ENCODE measurements at places on chromosomes 12 and 14.

DNA sequence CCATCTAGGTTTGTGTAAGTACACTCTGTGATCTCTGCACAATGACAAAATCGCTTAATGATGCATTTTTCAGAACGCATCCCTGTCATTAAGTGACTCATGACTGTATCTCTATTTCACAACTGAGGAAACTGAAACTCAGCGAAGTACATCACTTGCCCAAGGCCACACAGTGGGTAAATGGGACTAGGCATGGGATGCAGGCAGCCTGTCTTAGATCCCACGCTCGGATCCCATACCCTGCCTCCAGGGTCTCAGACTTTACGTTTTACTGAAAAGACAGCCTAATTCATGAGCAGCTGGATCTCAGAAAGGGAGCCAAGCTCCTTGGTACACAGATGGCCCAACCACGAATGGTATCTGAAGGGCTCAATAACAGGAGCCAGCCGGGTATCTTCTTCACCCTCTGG lies 2.4 kb upstream of the MLEC start:
- DNase-seq = peak; percentile 19

DNA sequence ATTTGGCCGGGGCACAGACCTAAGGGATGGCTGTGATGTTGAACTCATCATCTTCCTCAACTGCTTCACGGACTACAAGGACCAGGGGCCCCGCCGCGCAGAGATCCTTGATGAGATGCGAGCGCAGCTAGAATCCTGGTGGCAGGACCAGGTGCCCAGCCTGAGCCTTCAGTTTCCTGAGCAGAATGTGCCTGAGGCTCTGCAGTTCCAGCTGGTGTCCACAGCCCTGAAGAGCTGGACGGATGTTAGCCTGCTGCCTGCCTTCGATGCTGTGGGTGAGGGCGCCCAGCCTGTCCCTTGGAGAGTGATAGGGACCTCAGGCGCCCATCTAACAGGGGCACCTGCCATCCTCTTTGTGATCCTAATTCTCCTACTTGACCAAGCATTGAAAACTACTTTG lies 12.4 kb downstream of the OAS3 start:
- no peak for DNase-seq

DNA sequence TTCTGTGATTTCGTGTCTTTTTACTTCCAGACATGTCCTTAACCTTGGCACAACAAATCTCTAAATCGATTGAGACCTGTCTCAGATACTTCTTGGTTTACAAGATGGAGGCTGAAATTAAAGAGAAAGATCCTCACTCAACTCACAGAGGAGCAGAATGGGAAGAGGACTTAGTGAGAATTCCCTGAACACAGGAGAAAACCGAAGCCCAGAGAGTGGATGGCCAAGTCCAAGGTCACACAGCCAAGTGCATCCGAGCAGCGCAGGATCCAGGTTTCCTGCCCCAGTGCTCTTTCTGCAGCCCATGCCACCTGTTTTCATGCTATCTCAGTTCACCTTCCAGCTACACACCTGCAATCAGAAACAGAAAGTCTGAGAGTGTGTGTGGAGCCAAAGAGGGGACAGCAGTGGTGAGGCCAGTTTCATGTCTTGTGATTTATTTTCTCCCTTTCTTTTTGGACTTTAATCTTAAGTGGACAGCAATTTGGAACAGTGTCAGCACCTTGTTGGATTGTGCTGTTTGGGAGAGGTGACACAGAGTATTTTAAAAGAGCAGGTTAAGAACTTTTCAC lies 22.9 kb upstream of the TCL1B start:
- DNase-seq = no peak

DNA sequence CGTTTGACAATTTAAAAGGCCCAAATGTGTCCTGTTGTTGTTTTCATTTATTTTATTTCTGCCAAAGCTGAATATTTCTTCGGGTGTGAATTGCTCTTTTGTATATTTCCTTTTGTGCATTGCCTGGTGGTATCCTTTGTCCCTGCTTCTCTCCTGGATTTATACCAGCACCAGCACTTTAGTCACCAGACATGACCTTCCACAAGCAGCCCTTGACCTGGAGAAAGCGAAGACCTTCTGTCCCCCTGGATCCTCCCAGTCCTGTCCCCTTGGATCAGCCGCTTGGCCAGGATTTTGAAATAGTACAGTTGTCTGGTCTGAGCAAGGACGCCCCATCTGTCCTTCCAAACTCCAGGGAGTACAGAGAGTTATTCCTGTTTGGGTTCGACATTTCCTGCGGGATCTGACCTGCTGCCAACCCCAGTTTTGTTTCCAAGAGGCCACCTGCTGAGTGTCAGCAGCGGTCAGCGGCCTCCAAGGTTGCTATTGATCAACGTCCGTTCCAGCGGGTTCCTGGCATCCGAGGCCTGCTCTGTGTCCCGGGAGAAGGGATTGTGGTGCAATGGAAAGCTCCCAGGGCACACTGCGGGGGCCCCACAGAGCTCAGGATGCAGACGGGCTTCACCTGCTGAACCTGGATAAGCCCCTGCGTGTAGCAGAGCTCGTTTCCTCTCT lies 45.1 kb upstream of the CHGA start:
- DNase-seq = no peak

GRCh38 chr12:132523576-132524331 lies 33.8 kb downstream of the FBRSL1 start:
- DNase-seq = peak; percentile 27

GRCh38 chr12:56119361-56119796 lies 1.3 kb downstream of the ZC3H10 start:
- DNase-seq = peak; percentile 94

- DNase-seq = no peak
Measured at GRCh38 chr14:54785778-54786770, 116.6 kb downstream of the GCH1 start.

DNA sequence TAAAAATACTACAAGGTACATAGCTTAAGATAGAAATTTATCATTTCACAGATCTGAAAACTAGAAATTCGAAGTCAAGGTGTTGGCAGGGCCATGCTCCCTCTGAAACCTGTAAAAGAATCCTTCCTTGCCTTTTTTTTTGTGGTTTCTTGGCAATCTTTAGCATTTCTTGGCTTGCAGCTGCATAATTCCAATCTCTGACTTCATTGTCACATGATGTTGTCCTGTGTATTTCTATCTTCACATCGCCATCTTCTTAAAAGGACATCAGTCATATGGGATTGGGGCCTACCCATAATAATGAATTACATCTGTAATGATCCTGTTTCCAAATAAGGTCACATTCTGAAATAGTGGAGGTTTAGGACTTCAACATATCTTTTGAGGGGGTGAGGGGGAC lies 250.4 kb downstream of the TMTC2 start:
- DNase-seq = peak; percentile 15

DNA sequence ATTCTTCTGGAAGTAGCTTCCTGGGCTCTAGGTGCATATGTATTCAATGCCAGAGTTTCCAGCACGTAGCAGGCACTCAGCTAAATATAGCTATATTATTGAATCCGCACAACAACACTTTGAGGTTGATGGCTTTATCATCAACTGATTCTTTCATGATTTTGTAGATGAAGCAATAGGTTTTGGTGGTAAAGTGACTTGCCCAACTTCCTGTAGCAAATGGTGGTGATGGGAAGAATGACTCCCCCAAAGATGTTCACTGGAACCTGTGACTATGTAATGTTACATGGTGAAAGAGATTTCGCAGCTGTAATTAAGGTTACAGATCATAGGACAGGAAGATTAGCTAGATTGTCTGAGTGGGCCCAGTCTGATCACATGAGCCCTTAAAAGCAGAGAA lies 3.2 kb downstream of the TDRD9 start:
- no peak for DNase-seq

DNA sequence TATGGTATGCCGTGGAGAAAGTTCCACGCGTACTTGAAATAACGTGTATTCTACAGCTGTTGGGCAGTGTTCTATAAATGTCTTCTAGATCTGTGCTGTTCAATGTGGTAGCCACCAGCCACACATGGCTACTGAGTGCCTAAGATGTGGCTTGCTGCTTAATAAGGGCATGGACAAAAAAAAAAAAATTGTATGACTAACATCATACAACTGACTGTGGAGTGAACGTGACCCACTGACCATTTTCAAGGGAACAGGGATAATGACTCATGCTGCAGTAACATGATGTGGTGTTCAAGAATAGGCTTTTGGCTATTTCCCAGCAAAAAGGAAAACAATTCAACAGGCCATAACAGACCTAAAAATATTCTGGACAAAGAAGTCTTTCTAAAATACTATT lies 13.0 kb downstream of the ATG14 start:
- peak; percentile 96 for DNase-seq

- DNase-seq = no peak
Measured at GRCh38 chr14:103103461-103104388, 9.2 kb downstream of the EXOC3L4 start.

DNA sequence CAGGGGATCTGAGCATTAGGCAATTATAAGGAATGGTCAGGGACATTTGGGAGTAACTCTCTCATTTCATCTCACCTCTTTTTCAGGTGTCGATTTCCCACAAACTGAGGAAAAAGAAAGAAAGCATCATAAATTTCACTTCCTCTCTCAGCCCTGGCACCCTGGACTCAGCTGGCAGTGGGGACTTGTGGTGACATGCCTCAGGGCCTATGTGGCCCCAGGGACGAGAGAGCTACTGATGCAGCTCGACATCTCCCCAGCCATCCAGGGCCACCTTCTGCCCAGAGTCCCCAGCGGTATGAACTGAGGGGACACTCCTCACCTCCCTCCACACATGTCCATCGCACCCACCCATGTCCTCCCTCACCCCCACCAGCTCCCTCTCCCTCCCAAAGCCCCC lies 11.7 kb downstream of the TNFRSF1A start:
- DNase-seq = no peak

- DNase-seq = no peak
Measured at GRCh38 chr12:63869656-63870055, 25.2 kb downstream of the SRGAP1 start.

DNA sequence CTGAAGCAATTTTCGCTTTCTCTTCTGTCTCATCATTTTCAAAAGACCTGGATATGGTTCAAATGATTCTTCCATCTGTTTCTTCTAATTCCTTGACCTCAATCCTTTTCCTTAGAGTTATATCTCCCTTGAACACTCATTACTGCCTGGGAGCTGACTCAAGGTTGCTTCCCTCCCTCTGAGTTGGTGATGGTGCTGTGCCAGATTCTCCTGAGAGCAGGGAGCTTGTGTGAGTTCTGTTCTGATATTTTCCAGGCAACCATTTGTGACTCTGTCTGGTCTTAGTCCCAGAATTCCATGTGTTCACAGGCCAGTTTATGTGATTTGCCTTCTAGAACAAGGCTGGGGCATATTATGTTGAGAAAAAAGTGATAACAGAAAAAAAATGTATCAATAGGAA lies 505.1 kb upstream of the SYT1 start:
- DNase-seq = peak; percentile 23

GRCh38 chr12:59827767-59828166 lies 231.9 kb downstream of the SLC16A7 start:
- no peak for DNase-seq

GRCh38 chr12:130924966-130925665 lies 28.6 kb upstream of the ADGRD1 start:
- no peak for DNase-seq

DNA sequence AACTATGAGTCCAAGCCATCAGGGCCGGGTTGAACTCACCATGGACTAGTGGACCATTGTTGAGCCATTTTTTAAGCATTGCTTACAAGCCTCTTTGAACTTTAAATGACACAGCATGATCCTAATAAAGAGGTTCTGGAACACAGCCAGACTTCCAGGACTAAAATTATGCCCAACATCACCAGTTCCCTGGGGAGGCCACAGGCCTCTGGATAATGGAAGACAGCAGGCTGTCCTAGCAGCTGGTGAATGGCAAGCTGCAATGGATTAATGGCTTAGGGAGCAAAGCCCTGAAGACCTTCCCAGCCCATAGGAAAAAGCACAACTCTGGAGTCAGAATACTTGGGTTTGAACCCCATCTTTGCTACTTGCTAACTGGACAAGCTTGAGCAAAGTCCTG lies 71.3 kb downstream of the FLRT2 start:
- DNase-seq = peak; percentile 20

GRCh38 chr14:96559571-96559970 lies 57.4 kb downstream of the PAPOLA start:
- DNase-seq = no peak

DNA sequence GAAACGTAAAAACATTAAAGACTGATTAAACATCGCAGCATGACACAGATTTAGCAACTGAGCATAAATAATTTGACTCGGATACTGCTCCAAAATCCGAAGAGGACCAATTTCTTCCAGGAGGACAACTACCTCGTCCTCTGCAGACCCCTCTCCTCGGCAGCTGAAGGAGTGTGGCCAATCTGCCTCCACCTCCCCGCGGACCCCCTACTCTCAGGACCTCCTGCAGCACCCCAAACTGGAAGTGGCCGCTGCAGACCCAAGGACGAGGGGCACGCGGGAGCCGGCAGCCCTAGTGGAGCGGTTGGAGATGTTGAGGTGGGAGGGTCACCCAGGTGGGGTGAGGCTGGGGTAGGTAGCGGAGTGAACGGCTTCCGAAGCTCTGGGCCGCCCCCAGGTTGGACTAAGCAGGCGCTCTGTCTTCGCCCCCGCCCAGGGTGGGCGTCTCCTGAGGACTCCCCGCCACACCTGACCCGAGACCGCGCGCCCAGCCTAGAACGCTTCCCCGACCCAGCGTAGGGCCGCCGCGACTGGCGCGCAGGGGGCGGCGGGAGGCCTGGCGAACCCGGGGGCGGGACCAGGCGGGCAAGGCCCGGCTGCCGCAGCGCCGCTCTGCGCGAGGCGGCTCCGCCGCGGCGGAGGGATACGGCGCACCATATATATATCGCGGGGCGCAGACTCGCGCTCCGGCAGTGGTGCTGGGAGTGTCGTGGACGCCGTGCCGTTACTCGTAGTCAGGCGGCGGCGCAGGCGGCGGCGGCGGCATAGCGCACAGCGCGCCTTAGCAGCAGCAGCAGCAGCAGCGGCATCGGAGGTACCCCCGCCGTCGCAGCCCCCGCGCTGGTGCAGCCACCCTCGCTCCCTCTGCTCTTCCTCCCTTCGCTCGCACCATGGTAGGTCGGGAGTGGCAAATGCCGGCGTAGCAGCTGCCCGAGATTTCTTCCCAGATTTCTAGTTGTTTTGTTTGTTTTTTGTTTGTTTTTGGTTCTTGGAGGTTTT lies at the start of gene CALM1:
CALM1 (plus strand) TSS at position 689 of the 999 bp plus-strand sequence; CDS start at position 891, 202 bp downstream.
- DNase-seq = peak; percentile 96

GRCh38 chr12:11568762-11569478 lies 80.6 kb upstream of the ETV6 start:
- no peak for DNase-seq

- DNase-seq = no peak
Measured at GRCh38 chr12:80849337-80849736, 88.4 kb downstream of the LIN7A start.

DNA sequence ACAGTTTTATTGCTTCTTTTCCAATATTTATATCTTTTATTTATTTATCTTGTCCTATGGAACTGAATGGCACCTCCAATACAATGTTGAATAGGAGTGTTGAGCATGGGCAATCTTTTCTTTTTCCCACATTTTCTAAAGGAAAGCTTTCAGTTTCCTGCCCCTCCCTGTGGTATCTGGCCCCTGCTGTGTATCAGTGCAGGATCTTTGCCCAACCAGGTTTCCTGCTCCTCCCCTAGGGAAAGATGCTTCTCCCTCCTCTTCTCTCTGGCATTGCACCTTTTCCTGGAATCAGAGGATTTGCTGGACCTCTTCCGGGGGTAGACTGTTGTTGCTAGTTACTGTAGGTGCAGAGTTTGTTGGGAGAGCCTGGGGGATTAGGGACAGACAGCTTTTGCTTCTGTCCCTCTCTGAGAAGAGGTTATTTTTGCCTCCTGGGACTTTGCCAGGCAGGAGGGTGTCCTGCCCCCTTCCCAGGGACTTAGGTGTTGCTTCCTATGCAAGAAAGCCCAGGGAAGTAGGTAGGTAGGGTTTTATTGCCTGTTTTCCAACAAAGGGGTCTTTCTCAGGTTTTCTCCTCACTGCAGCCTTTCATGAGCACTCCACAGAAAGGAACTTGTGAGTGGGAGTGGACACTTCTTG lies 67.6 kb downstream of the POLR3B start:
- no peak for DNase-seq

GRCh38 chr14:93804654-93805053 lies 16.4 kb upstream of the PRIMA1 start:
- no peak for DNase-seq

Measured in fibroblast of skin of right quadriceps (primary cell).